ENCODE measurements at places on chromosomes 1 and 21.
A peak's percentile ranks its signal among the peaks of the same experiment; 100 is the strongest.

GRCh38 chr1:37038227-37039093 lies 4.1 kb upstream of the GRIK3 start:
- DNase-seq: no peak

GRCh38 chr1:41599912-41600311 lies 115.4 kb upstream of the EDN2 start:
- DNase-seq: no peak

DNA sequence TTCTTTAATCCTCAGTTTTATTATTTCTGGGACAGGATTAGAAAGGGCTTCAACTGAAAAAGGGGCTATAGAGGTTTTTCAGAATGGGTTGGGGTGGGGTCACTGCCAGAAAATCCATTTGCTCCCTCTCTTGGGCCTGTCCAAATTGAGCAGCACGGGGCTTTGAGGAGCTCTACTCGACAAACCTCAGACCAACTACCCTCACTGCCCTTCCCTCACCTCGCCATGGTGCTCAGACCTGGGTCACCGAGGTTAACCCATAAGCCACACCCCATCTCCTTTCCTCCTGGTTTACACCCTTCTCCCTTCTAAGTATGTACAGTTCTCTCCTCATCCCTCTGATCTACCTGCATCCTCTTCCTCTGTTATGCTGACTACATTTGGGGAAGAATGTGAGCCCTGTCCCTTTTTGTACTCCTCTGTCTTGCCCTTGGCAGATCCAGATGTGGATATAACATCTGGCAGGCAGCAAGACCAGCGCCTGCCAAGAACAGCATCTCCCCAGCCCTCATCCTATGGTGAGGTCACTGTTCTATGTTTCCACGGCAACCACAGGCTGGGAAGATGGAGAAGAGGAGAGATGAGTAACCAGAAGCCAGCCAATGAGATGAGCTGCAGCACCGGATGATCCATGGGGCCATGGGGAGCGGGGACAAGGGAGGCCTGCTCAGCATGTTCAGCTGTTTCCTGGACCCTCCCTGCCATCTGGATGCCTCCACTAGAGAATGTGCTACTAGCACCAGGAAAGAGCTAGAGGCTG lies 3.7 kb upstream of the FABP3 start:
- DNase-seq: no peak

DNA sequence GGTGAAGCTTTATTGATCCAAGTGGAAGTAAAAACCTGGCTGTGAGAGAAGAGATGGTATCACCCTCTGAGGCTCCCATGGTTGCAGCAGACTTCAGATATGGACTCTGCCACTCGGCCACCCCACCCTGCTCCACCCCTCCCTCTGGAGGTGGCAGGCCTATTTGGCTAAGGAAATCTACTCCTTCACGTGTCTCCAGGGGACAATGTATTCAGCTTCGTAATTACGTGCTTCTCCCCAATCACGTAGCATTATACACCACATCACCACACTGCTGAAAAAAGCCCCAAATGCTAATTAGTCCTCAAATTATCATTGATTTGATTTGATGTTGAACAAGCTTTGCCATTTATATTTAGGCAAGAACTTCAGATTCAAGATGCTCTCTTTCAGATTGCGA lies 220.7 kb downstream of the OMA1 start:
- no peak for DNase-seq

DNA sequence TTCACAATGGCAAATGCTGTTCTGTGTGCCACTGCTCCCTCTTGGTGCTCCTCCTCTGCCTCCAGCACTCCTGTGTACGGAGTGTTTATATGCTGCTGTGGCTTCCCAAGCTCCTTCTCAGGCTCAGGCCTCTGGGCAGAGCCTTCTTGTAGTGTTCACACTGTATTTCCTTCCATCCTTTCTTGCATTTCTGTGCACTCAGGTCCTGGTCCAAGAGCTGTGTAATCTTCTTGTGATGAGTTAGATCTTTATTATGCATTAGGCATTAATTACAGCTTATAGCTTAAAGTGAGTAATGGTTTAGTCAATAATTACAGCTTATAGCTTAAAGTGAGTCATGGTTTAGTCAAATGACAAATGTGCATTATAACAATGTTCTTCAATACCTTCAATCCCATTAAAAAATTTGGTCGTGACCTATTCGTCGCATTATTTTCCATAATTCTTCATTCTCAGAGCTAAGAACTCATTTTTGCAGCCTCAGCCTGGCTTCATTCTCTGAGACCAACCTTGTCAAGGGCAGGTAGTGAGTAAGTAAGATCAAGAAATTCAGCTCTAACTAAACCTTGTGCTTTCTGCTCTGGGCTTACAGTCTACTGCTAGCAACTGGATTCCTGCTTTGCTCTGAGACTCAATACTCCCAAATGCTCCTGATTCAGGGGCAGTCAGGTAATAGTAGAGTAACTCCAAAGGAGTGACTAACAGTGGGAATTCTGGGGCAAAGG lies 154.5 kb upstream of the SPAG17 start:
- DNase-seq: no peak

- DNase-seq: no peak
Observed at GRCh38 chr1:202029171-202029665, 18.8 kb downstream of the ELF3 start.

GRCh38 chr1:31934706-31935629 lies 3.2 kb downstream of the PTP4A2 start:
- no peak for DNase-seq

- DNase-seq: no peak
Observed at GRCh38 chr1:230917284-230918135, 49.2 kb upstream of the C1orf198 start.

DNA sequence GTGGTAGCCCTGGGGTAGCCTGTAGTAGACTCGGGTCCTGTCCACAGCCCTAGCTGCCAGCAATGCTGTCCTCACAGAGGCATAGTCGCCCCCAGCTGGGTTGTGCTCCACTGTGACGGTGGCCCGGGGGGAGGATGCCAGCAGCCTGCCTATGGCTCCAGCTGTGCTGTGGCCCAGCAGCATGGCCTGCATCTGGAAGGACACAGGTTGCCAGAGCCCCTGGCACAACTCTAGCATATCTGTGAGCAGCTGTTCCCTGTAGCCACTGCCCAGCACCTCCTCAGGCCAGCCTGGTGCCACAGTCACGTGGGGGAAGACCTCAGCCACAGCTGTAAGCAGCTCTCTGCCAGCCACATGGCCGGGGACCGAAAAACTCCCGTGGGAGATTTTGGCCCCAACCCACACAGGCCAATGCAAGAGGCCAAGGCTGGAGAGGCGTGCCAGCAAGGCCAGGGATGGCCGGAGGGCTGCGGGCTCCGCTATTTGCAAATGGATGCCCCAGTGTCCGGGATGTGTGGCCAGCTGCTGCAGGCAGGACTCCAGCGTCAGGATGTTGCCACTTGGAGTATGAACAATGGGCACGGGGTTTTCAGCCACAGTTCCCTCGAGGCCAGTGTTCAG lies 13.9 kb downstream of the FAM151A start:
- DNase-seq: no peak

DNA sequence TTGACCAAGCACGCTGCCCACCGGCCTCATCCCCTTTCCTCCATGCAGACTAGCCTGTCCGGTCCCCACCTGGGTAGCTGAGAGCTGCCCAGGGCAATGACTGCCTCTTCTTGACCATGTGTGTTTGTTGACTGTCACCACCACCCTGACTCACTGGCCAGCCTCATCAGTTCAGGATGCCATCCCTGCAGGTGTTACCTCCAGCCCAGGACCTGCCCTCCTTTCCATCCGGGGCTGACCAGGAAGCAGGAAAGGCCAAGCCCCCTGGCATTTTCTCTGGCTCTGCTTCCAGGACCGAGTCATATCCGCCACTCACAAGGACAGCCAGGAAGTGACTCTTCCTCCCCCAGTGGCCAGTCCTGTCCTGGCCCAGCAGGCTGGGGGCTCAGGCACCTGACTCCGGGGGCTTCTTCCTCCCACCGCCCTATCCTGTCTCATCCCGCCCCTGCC lies 17.1 kb downstream of the EPHA2 start:
- DNase-seq: no peak

DNA sequence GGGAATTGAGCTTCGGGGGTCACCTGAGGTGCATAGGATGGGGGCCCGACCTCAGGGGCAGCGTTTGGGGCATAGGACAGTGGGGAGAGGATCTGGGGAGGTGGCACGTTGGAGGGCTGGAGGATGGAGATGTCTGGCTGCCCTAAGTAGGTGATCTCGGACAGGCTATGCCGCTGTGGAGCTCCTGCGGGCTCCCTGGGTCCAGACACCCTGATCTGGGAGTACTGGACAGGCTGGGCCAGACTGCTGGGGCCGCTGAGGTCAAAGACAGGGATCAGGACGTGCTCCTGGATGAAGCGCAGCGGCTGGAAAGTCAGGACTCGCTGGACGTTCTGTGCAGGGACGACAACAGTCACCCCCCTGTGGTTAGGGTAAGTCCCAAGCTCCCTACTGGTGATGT lies 9.5 kb upstream of the MYOM3 start:
- no peak for DNase-seq

DNA sequence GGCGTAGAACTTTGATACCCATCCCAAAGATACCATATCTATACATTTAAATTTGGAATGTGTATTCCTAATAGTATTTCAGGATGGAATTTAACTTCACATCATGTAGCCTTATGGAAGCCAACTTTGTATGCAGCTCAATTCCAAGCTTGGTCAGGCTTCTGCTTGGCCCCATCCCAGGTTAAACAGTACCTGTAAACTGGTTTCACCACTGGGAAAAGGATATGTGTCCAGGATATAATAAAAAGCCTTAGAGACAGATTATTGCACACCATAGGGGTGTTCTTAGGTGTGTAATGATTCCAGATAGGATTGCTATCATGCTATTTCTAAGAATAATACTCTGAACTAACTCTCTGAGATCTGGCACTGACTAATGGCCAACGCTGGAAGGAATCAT lies 28.1 kb downstream of the ADAM30 start:
- no peak for DNase-seq

DNA sequence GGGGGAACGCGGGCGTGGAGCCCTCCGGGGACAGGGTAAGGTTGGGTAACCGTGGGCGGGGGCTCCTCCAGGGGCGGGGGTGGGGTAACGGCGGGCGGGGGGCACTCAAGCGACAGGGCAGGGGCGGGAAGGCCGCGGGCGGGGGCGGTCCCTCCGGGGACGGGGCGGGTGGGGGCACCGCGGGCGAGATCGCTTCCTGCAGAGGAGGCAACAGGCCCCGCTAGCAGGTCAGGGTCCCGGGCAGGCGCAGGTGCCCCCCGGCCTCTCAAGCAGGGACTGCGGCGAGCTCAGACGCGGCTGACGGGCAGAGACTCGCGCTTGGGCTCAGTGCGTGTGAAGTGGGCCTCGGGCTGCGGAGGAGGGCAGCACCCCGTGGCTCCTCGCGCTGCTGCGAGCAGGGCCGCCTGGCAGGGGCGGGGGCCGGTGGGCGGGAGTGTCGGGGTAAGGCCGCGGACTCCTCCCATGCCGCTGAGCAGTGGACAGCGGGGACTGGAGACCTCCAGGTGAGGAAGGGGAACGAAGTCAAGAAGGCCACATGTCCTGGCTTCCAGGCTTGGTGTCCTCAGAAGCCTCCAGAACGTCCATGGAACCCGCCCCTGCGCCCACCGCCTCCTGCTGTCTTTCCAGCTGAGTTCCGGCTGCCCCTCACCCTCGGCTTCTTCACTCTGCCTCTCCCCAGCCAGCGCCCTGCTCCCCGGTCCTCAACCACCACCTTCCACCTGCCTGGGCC lies 627 bp upstream of the GNB1 start:
- DNase-seq: peak; percentile 73

GRCh38 chr1:229192853-229193252 lies 78.1 kb upstream of the RAB4A start:
- no peak for DNase-seq

DNA sequence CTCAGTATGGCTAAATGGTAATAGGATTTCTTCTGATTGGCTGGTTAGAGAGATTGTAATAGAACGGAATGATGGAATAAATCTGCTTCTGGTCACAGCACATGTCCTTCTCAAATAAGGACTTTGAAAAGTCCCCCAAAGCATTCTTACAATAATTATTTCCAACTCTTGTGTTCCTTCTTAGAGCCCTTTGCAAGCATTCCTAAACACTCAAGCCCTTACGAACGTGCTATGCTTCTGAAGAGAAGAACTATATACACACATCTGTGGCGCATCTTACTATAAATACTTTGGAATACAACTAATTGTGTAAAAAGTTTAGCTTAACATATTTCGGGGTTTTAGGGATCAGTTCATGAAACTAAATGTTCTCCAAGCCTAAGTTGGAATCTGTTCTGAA lies 25.6 kb downstream of the CLIC4 start:
- DNase-seq: no peak

DNA sequence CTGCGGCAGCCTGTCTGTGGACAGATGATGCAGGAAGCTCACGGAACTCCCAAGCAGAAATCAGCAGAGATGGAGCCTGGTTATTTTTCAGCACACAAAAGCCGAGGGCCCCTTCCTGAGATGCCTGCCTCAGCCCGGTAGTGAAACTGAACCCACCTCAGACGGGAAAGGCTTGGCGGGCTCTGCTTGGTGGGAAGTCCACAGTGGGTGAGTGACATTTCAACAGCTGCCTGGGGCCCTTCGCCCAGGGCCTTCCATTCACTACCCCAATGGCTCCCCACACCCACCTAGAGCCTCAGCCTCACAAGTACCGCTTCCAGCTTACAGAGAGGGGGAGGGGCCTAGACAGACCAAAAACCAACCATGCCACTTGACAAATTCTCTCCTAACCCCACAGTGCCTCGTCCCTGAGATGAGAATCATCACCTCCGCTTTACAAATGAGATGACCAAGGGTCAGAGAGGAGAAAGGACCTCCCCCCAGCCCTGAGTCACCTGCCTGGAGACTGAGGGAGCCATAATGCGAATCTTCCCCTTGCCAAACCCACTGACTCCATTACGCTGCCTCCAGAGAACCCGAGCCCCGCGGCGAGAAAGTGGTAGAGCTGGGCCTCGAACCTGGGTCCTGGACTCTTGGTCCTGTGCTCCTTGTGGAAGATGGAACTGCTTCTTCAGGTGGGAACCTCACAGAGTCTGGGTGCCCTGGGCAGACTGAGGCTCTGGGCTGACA lies 3.4 kb upstream of the ECE1 start:
- DNase-seq: no peak

GRCh38 chr1:22462928-22463327 lies 11.3 kb downstream of the ZBTB40 start:
- no peak for DNase-seq

DNA sequence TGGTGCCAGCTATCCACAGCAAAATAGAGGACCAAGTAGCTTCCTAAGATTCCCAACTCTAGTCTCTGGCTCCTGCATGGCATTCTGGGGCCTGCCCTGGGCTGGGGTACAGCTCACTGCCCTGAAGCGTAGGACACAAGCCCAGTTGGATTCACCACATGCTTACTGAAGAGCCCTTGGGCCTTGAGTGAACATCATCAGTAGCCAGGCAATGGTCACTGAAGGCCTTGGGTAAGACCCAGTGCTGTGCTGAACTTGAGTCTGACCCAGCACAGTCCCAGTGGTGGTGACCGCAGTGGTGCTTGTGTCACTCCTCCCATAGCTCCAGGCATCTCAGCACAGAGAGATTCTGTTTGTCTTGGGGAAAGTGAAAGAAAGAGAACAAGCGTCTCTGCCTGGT lies 7.7 kb upstream of the LCE3A start:
- no peak for DNase-seq

- no peak for DNase-seq
Observed at GRCh38 chr1:150530491-150531159, 15.1 kb downstream of the FALEC start.
